ENCODE measurements at places on chromosomes 12 and 14.

DNA sequence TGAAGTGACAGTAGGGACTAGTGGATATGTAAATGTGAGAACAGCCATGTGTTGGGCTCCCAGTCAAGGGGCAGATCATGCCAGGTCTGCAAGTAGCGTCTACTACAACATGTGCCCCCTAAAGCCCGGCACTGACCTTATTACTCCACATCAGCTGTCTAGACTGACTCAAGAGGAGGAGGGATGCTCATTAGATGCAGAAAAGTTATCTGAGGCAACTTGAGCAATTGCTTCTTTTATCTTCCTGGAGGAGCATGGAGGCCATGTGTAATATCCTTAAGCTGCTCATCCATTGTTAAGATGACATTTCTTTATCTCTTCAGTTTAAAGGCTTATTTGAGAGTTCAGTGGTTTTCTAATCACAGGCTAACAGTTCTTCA lies 404.7 kb upstream of the FLRT2 start:
- DNase-seq: no peak

GRCh38 chr12:52519387-52519703 lies 849 bp downstream of the KRT5 start:
- DNase-seq: no peak

GRCh38 chr12:51869496-51869865 lies 18.4 kb upstream of the ANKRD33 start:
- DNase-seq: no peak

DNA sequence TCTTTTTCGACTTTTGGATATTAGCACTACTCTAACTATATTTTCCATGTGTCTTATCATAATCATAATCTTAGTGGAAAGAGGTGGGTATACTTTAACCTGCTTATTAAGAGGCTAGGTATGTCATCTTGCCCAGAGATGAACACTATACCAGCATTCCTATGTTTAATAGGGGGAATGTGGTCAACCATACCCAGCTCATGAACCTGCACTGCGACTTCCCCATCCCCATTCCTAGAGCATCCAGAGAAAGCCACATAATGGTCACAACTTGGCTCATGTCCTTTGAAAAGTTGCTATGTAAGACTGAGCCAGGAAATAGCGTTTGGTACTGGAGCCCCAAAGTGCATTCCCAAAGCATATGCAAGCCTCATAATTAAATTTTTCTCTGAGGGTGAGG lies 55.2 kb downstream of the TMCC3 start:
- no peak for DNase-seq

GRCh38 chr14:104496095-104496494 lies 83.5 kb upstream of the C14orf180 start:
- no peak for DNase-seq

- no peak for DNase-seq
These were observed 251.8 kb downstream of the APAF1 start for GRCh38 chr12:98896938-98897337.

DNA sequence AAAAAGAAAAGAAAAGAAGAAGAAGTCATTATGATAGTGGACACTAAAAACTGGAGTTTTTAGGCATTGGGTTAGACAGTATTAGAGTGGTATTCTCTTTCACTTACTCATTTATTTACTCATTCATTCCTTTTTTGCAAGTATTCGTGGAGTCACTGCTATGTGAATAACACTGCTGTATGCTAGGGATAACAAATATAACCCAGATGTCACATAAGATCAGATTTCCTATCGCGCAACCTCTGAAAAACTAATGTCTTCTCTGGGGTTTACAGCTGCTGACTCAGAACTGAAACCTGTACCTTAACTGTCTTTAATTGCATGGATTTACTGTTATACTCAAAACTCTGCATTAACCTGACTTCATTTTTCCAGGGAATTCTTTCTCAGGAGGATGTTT lies 353.7 kb downstream of the LRIG3 start:
- DNase-seq: no peak

GRCh38 chr14:50666772-50667683 lies 1.1 kb downstream of the SAV1 start:
- no peak for DNase-seq

- DNase-seq: peak; percentile 38
These were observed 6.8 kb upstream of the TESPA1 start for GRCh38 chr12:54991161-54991990.

GRCh38 chr12:18580291-18580690 lies 157.5 kb downstream of the PLCZ1 start:
- DNase-seq: no peak

- no peak for DNase-seq
These were observed 60.0 kb upstream of the DIO3 start for GRCh38 chr14:101501341-101501740.

- no peak for DNase-seq
These were observed 17.2 kb downstream of the NOXRED1 start for GRCh38 chr14:77406086-77406485.

- no peak for DNase-seq
These were observed 82.6 kb upstream of the ARHGAP5 start for GRCh38 chr14:31994391-31995033.

DNA sequence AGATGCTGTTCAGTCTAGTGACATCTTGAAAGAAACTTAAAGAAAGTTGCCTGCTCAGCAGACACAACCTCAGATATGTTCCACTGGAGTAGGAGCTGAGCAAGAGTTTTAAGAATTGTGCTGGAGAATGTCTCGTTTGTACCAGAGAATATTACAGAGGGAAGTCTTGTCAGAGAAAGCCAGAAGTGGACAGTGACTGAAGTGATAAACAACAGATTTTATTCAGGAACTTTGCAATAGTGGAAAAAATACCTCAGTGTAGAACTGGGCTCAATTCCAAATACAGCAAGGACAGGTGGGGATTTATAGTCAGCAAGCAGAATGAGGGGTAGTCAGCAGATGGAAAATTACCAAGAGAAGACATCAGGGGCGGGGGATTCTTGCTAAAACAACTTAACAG lies 18.6 kb downstream of the ZDHHC17 start:
- DNase-seq: no peak

DNA sequence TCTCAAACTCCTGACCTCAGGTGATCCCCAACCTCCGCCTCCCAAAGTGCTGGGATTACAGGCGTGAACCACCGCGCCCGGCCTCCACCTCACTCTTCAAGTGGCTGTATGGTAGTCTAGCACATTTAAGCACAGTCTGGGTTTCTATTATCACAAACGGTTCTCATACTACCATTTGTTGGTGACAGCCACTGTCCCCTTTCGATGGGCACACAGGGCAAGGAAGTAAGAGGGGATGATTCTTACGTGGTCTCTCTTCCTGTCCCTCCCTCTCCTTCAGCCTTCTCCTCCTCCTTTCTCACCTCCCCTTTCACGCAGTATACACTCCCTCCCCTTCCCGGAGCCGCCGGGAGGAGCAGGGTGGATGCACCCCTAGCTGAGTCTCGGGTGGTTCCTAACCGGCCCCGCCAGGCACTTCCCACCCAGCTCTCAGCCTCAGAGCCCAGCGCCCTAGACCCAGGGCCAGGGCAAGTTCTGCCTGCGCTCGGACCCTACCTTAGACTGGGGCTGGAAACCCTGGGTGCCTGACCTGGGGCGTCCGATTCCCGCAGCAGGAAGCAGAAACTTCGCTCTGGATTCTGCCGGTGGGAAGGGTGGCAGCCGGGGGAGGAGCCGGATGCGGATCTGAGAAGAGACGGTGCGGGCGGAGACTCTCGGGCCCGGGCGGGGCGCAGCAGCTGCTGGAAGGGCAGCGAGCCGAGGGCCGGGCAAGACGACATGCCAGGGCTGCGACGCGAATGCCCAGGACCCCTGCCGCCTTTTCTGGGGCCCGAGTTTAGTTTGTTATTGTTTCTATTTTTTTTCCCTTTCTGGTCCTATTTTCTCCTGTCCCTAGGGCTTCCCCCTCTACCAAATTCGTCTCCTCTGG lies at the start of gene TEP1:
TSS of gene TEP1 (minus strand) at position 626 of the 868 bp plus-strand sequence. CDS start 5,062 bp downstream, outside the sequence.
- peak; percentile 50 for DNase-seq

- no peak for DNase-seq
These were observed 81.1 kb upstream of the RFLNA start for GRCh38 chr12:124213666-124214347.

- no peak for DNase-seq
These were observed 37.3 kb upstream of the MYL2 start for GRCh38 chr12:110957652-110958051.

DNA sequence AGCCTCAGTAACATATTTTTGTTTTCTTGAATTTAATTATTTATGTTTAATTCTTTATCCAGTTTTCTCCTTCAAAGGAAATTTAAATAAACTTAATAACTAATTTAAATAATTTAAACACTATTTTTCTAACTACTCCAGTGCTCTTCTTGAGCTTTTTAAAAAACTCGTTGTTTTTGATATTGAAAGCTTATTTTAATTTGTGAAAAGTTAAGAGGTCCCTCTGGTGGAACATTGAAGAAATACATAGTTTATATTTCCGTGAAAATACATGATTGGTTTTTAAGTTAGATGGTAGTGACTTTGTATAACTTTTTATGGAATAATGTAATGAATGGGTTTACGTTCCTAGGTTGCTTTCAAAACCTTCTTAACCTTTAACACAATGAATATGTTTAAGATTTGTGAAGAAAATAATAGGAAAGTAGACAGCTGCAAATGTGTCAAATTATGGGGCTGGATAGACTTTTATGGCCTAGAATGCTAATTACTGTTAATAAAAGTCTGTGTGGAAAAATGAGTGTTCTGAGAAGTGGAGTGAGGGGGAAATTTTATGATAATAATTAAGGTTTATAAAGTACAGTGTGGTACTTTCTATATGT lies 45.9 kb upstream of the MSRB3 start:
- no peak for DNase-seq

- no peak for DNase-seq
These were observed 37.0 kb upstream of the OTX2 start for GRCh38 chr14:56846970-56847930.

DNA sequence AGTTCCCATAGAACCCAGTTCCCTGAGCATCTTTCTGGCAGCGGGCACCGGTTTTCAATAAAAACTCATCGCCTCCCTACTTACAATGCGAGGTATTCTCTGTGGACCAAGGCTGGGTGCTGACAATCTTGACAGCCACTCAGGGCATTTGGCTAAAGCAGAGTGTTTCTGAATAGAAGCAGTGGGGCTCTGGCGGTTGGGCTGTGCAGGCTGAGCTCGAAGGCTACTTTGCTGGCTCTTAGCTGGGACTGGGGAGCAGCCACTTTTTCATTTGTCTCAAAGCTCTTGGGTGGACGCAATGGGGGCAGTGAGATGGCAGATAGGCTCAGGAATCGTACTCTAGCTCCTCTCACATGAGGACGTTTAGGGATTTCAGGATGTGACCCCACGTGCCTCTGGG lies 151.8 kb downstream of the UNC79 start:
- no peak for DNase-seq

DNA sequence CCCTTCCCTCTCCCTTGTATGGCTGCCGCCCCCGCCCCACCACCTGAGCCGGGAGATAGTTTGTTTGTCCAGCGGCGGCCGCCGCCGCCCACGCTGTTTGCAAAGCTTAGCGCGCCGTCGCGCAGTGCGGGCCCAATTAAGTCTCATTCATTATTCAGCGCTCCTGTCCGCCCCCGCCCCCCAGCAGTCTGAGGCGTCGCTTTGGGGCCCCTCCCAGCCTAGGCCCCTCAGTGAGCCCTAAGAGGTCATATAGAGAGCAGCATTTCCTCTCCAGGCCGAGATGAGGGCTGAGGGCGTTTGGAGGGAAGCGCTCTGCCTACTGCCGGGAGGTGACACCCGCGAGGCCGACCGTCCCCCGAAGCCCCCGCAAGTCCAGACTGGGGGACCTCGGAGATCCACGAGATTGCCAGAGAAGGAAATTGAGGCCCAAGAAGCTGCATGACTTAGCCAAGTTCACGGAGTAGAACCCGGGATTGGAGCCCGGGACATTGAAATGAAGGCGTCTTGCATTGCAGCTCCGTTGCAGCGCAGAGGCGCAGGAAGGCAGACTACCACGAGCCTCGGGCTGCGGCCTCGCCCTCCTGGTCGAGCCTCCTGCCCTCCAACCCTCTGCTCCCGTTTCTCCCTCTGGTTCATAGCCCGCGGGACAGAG lies at the start of gene DNAJC22:
TSS of gene DNAJC22 (plus strand) at position 230 of the 652 bp plus-strand sequence. CDS start 1,985 bp downstream, outside the sequence.
- no peak for DNase-seq

DNA sequence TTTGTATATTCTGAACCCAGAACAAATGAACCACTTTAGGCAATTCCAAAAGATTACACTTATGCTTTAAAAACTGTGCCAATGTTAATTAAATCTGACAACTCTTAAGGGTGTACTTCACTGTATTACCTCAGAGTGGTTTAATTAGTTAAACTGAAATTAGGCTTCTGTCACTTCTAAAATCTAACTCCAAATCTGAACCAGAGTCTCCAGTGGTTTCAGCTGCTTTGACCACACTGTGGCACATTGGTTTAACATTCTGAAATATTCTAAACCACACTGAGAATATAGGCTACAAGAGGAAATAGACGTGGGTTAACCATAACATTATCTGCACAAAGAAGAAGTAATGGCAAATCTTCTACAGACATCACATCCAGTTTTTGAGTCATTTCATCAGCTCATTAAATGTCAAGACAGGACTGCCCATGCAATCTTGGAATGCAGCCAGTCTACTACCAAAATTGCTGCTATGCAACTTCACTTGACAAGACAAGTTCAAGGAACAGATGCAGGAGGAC lies 94.8 kb downstream of the LRP6 start:
- no peak for DNase-seq

DNA sequence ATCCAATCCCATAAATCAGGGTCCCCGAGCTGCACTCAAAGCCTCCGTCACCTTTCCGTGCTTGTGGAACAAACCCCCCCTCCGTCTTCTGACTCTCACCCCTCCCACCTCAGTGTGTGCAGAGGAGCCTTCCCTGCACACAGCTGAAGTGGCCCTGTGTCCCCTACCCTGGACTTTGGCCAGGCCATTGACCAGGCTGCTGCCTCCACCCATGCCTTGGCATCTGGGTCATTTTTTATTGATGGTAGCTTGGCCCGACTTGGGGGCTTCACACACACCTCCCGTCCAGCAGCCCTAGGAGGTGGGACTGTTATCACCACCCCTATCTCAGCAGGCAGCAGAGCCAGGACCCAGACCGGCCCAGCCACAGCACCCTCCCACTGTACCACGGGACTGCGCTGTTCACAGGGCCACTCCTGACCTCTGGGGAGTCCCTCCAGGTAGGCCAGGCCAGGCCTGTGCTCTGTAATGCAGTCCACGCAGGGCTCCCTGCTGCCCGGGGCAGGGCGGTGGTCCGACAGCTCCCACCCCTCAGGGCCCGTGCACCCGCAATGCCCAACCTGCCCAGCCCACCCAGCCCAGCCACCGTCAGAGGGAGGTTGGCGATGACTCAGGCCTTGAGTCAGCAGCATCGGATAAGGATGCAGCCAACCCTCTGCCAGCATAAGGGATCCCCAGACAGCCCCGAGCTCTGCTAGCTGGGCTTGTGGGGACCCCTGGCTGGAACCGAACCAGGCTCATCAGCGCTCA lies 9.2 kb upstream of the INF2 start:
- no peak for DNase-seq

DNA sequence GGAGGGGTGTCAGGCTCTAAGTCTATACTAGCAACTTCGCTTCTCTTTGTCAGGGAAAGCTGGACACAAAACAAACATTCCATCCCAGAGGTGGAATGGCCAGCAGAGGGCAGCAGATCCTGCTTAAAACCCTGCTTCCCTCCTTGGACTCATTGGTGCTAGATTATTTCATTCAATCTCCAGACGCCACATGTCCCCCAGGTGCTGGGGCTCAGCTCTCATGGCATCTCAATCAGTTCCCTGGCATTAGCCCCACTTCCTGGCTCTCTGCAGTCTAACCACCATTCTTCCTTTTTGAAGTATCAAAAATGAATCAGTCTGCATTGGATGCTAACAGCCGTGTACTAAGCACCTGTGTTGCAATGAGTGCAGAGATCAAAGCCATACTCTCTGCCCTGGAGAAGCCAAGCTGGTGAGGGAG lies 8.1 kb upstream of the PPP1R1A start:
- DNase-seq: peak; percentile 34
